Suprapubic skin (tissue), 4 donors: ENCODE measurements at places on chromosomes 6 and 20.
A peak's percentile ranks its signal among the peaks of the same experiment; 100 is the strongest.

DNA sequence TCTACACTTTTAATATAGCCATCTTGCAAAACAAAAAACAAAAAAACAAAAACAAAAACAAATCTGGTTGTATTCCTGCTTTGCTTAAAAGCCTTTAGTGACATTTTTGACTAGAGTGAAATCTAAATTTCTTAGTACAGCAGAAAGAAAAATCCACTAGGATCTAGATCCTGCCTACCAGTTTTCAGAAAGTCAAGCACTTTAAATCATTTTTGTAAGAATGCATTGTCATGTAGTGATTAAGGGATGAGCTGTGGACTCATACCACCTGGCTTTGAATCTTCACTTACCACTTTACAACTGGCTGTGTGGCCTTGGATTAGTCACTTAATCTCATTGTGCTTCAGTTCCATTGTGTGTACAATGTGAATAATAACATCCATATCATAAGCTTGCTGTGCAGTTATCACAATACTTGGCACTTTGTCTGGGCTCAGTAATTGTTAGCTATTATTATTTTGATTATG lies 4.0 kb downstream of the MKKS start:
- peaks cover 31% of the 10 kb centered on the region for H3K4me1 ChIP-seq
- no peak for DNase-seq
- H3K4me3 ChIP-seq, result no peak overlapping the region
- no peak overlapping the region for H3K27ac ChIP-seq
- no peaks in the 10 kb centered on the region for H3K27me3 ChIP-seq

DNA sequence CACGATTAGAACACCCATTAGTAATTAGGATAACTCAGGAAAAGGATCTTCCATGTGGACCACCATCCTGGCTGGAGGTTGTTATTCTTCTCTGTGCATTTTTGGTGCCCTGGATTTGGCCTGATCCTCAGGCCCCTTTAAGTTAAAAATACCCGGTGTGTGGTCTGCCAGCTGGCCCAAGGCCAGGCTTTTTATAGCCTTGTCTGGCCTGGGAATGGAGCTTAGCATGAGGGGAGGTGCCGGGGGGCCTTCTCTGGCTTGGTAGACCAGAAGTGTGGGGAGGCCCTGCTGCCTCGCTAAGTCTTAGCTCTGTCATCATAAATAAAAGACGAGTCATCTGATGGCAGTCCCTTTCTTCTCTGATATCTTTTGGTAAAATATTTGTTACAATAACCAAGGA lies 71.4 kb downstream of the ARID1B start:
- no peaks in the 10 kb centered on the region for H3K36me3 ChIP-seq
- no peak overlapping the region for H3K27ac ChIP-seq
- no peaks in the 10 kb centered on the region for H3K27me3 ChIP-seq
- no peak for DNase-seq

- no peak overlapping the region for H3K27ac ChIP-seq
- no peak for DNase-seq
- H3K27me3 ChIP-seq, result no peaks in the 10 kb centered on the region
- H3K4me1 ChIP-seq, result peaks cover 15% of the 10 kb centered on the region
- H3K36me3 ChIP-seq, result no peaks in the 10 kb centered on the region
These were observed 79.8 kb downstream of the PRDM1 start for GRCh38 chr6:106165885-106166485.

GRCh38 chr6:142893088-142893487 lies 51.9 kb downstream of the HIVEP2 start:
- no peak overlapping the region for H3K4me3 ChIP-seq
- no peak for DNase-seq

- no peaks in the 10 kb centered on the region for H3K27me3 ChIP-seq
- DNase-seq, result no peak
- no peak overlapping the region for H3K4me3 ChIP-seq
- H3K36me3 ChIP-seq, result no peaks in the 10 kb centered on the region
- H3K27ac ChIP-seq, result no peak overlapping the region
- H3K4me1 ChIP-seq, result peaks cover 15% of the 10 kb centered on the region
These were observed 192.3 kb downstream of the GJA1 start for GRCh38 chr6:121627761-121628160.

DNA sequence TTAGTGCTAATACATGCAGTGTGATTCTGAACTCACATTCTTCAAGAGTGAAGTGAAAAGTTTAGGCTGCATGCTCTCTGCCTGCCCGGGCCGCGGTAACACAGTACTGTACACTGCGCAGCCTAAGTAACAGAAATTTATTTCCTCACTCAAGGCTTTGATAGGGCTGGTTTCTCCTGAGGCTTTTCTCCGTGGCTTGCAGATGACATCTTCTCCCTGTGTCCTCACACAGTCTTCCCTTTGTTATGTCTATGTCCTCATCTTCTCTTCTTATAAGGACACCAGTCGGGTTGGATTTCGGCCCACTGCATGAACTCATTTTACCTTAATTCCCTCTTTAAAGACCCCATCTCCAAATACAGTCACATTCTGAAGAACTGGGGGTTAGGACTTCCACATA lies 51.1 kb upstream of the TMEM170B start:
- no peak overlapping the region for H3K4me3 ChIP-seq
- H3K27ac ChIP-seq, result no peak overlapping the region
- H3K27me3 ChIP-seq, result no peaks in the 10 kb centered on the region

DNA sequence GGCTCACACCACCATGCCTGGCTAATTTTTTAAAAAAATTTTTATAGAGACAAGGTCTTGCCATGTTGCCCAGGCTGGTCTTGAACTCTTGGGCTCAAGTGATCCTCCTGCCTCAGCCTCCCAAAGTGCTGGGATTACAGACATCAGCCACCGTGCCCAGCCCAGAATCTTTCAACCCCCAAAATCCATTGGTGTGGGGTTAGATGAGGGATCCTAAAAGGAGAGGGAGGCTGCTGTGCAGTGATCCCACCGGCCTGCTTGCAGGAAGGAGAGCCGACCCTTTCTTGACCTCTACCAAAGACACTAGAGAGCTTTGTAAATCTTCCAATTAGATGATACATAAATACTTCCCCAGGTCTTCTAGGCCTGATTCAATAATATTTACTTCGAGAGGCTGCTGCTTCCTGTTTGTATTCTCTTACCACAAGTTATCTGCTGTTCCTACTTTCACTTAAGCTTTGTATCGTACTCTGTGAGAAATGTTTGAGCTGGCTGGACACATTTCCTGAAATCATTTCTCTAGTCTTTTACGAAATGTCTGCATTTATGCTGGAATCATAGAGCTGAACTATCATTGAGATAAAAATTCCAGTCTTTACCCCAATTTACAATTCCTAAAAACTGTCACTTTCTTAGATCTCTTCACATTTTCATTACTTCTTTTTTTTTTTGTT lies 49.3 kb upstream of the IER3 start:
- H3K4me3 ChIP-seq, result no peak overlapping the region
- H3K27ac ChIP-seq, result peak overlapping the region; percentile 60
- H3K36me3 ChIP-seq, result no peaks in the 10 kb centered on the region
- H3K27me3 ChIP-seq, result no peaks in the 10 kb centered on the region

GRCh38 chr6:112041535-112041934 lies 12.4 kb upstream of the CCN6 start:
- H3K4me1 ChIP-seq, result peaks cover 48% of the 10 kb centered on the region
- H3K27me3 ChIP-seq, result no peaks in the 10 kb centered on the region
- no peak for DNase-seq
- no peak overlapping the region for H3K4me3 ChIP-seq

DNA sequence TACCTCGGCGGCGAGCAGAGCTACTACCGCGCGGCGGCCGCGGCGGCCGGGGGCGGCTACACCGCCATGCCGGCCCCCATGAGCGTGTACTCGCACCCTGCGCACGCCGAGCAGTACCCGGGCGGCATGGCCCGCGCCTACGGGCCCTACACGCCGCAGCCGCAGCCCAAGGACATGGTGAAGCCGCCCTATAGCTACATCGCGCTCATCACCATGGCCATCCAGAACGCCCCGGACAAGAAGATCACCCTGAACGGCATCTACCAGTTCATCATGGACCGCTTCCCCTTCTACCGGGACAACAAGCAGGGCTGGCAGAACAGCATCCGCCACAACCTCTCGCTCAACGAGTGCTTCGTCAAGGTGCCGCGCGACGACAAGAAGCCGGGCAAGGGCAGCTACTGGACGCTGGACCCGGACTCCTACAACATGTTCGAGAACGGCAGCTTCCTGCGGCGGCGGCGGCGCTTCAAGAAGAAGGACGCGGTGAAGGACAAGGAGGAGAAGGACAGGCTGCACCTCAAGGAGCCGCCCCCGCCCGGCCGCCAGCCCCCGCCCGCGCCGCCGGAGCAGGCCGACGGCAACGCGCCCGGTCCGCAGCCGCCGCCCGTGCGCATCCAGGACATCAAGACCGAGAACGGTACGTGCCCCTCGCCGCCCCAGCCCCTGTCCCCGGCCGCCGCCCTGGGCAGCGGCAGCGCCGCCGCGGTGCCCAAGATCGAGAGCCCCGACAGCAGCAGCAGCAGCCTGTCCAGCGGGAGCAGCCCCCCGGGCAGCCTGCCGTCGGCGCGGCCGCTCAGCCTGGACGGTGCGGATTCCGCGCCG lies 994 bp downstream of the FOXC1 start:
- peak overlapping the region; percentile 92 for H3K27ac ChIP-seq
- no peaks in the 10 kb centered on the region for H3K36me3 ChIP-seq
- DNase-seq, result no peak
- H3K4me1 ChIP-seq, result peaks cover 66% of the 10 kb centered on the region
- peaks cover 88% of the 10 kb centered on the region for H3K27me3 ChIP-seq

DNA sequence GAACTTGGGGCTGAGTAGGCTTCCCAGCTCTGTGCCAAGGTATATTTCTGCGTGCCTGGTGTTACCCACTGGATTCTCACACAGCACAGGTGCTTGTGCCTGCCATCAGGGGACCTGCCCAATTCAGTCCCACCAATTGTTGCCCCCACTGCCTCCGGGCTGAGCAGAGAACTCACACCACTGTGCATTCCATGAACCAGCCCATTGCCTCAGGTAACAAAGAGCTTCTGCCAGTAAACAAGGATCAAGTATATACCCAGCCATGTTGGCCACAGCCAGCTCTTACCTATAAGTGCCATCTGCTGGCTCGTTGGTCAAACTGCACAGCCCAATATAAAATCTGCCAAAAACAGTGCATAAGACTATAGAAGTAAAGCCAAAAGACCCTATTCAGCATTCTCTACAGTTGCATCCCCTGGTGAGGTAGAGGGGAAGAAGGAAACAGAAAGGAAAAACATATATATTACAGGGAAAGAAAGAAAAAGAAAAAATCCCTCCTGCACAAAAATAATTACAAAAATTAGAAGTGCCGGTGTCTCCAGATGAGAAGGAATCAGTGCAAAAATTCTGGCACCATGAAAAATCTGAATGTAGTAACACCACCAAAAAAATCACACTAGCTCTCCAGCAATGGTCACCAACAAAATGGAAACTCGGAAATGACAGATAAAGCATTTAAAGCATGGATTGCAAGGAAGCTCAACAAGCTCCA lies 241.4 kb downstream of the IBTK start:
- no peaks in the 10 kb centered on the region for H3K4me1 ChIP-seq
- DNase-seq, result no peak
- H3K27ac ChIP-seq, result no peak overlapping the region
- no peaks in the 10 kb centered on the region for H3K36me3 ChIP-seq
- H3K27me3 ChIP-seq, result no peaks in the 10 kb centered on the region

DNA sequence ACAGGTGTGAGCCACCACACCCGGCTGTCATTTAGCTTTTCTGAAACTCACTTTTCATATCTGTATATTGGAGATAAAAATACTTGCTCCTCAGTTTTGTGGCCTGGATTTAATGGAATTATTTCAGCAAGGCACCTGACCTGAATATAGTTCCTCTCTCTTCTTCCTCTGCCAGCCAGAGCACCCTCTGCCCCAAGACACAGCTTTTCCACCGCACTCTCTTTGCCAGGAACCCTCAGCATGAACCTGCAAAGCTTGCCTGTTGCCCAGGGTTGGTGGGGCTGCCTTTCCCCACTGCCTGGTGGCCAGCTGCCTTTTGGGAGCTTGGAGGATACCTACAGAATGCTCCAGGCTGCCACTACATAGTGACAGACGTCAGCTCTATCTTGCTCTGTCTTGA lies 3.1 kb downstream of the GTSF1L start:
- no peaks in the 10 kb centered on the region for H3K36me3 ChIP-seq
- no peak overlapping the region for H3K4me3 ChIP-seq
- no peaks in the 10 kb centered on the region for H3K27me3 ChIP-seq
- H3K27ac ChIP-seq, result no peak overlapping the region

DNA sequence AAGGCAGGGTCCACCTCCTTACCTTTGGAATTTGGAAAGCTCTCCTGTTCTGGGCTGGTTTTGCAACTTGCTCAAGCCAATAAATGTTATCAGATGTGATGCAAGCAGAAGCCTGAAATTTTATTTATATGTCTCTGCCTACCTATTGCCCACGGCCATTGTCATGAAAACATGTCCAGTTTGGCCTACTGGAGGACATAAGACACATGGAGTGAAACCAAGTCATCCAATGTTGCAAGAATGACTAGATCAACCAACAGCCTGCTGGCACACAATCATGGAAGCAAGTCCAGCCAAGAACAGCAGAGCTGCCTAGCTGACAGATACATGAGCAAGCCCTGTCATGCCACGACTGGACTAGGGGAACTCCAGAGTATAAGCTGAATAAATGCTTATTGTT lies 56.7 kb upstream of the IRAK1BP1 start:
- no peaks in the 10 kb centered on the region for H3K27me3 ChIP-seq
- no peaks in the 10 kb centered on the region for H3K36me3 ChIP-seq
- H3K4me1 ChIP-seq, result peaks cover 5% of the 10 kb centered on the region
- H3K4me3 ChIP-seq, result no peak overlapping the region
- no peak overlapping the region for H3K27ac ChIP-seq
- DNase-seq, result no peak

DNA sequence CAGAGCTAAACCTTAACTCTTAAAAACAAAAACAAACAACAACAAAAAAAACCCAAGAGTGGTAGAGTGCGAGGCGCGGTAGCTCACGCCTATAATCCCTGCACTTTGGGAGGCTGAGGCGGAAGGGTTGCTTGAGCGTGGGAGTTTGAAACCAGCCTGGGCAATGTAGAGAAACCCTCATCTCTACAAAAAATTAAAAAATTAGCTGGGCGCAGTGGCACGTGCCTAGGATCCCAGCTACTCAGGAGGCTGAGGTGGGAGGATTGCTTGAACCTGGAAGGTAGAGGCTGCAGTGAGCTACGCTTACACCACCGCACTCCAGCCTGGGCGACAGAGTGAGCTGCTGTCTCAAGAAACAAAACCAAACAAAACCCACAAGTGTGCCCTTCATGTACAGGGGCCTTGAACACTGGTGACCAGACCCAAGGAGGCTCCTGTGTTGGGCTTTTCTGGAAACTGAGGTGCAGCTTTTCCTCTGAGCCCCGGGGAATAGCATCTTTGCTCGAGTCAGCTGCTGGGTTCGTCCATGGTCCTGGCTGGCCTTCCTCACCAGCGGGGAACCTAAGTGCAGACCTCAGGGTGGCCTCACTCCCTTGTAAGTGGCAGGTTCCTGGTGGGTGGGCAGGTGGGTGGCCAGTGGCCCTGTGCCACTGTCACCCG lies 39.9 kb downstream of the PYGB start:
- H3K4me3 ChIP-seq, result no peak overlapping the region
- H3K4me1 ChIP-seq, result no peaks in the 10 kb centered on the region
- H3K27me3 ChIP-seq, result no peaks in the 10 kb centered on the region
- H3K27ac ChIP-seq, result no peak overlapping the region

DNA sequence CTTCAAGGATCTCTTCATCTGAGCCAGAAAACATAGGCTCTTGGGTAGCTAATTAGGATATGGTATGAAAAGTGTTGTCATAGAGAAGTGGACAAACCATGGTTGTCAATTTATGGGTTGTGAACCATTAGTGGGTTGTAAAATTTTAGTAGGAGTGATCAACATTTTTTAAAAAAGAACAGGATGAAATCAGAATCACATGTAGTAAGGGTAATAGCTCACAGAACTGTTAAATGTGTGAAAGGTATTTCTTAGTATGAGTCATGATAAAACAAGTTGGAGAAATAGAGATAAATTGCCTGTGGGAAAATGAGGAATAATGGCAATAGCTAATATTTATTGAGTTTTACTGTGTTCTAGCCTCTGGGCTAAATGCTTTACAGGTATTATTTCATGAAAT lies 113.4 kb downstream of the MAP3K4 start:
- no peaks in the 10 kb centered on the region for H3K27me3 ChIP-seq
- no peak for DNase-seq
- H3K4me1 ChIP-seq, result no peaks in the 10 kb centered on the region
- no peak overlapping the region for H3K27ac ChIP-seq
